Activated CD4-positive, CD25-positive, alpha-beta regulatory T cell treated with anti-CD3 and anti-CD28 coated beads, Interleukin-2, amount 50 U/mL, for 16 hours (primary cell): ENCODE measurements at places on chromosomes 4 and X.
A peak's percentile ranks its signal among the peaks of the same experiment; 100 is the strongest.

DNA sequence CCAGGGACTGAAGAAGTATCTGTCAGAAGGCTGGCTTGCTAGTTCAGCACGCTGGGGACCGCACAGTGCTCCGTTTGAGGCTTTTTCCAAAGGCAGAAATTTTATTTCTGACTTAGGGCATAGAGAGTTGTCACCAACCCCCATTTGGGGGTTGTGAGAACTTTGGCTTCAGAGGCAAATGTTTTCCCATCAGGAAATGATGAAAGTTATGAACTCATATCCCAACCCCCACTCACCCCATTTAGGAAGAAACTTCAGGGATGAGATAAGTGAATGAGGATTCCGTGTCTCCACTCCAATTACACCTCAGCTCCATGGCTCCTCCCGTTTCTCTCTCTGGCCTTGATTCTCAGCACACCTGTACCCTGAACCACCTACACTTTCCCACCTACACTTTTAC lies 4.3 kb upstream of the WDR13 start:
- DNase-seq: no peak

DNA sequence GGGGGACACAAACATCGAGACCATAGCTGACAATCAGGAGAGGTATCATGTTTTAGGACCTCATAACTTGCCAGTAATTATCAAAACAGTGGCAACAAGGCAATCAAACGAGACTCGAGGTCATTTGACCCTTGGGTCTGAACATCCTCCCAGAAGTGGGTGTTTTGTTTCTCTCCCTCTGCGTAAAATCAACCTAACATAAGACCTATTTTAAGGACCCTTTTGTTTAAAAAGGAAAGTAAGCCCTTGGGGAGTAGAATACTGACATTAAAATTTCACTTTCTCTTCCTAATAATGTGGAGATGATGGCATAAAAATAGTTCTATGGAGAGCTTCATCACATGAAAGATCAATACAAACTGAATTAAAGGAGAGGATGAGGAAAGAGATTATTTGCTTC lies 106.2 kb upstream of the PUDP start:
- DNase-seq: no peak

GRCh38 chr4:58658701-58659100 lies 1548.5 kb upstream of the IGFBP7 start:
- no peak for DNase-seq

DNA sequence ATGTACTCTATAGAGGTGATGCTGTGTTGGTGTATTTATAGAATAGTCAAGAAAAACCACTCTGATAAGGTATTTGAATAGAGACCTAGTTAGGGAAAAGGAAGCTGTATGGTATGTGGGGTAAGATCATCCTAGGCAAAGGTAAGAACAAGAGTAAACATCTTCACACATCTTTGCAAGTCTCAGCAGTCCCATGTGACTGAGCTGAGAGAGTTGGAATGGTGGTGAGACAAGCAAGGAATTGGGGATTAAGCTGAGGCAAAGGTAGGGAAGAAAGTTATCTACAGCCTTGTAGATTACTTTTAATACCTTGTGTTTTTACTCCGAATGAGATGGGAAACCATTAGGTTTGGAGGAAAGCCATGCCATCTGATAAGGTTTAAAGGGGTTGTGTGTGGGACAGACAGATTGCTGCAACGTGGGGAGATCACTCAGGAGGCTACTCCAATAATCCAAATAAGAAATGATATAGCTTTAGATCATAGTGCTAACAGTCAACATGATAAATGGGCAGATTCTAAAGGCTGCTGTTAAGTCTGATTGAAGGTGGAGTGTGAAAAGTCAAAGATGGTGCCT lies 31.7 kb upstream of the MANBA start:
- DNase-seq: no peak

GRCh38 chrX:6959006-6959405 lies 188.5 kb upstream of the STS start:
- no peak for DNase-seq

DNA sequence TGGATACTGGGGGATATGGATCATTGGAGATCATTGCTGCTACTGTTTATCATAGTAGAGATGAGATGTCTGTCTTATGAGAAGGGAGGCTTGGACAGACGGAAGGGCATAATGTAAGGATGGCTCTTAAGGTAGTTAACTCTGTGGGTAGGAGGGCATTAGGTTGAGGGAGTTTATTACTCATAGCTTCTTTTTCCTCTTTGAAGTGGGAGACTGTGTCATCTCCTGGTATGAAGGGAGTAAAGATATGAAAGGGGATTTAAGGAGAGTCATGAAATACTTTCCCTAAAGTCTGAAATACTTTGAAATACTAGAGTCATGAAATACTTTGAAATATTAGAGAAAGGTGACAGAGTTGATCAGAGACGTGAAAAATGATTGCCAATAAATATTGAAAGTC lies 255.5 kb upstream of the PITX2 start:
- DNase-seq: no peak

- DNase-seq: no peak
These were observed 73.9 kb downstream of the SYNPO2 start for GRCh38 chr4:118962540-118962939.

DNA sequence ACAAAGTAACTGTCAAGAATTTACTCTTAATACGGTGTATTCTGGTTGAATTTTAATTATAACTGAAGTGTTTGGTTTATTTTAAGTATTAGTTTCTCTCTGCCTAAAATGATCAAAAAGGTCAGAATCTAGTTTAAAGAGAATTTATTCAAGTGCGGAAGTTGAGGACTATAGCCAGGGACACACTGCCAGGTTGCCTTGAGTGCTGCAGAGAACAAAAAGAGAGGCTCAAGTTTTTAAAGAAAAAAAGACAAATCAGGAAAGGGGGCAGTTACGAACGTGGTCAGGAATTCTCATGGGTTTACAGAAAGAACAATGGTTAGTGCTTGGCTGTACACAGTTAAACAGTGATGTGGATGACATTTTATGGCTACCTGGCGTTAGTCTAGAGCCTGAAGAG lies 81.3 kb downstream of the SNX25 start:
- DNase-seq: no peak

DNA sequence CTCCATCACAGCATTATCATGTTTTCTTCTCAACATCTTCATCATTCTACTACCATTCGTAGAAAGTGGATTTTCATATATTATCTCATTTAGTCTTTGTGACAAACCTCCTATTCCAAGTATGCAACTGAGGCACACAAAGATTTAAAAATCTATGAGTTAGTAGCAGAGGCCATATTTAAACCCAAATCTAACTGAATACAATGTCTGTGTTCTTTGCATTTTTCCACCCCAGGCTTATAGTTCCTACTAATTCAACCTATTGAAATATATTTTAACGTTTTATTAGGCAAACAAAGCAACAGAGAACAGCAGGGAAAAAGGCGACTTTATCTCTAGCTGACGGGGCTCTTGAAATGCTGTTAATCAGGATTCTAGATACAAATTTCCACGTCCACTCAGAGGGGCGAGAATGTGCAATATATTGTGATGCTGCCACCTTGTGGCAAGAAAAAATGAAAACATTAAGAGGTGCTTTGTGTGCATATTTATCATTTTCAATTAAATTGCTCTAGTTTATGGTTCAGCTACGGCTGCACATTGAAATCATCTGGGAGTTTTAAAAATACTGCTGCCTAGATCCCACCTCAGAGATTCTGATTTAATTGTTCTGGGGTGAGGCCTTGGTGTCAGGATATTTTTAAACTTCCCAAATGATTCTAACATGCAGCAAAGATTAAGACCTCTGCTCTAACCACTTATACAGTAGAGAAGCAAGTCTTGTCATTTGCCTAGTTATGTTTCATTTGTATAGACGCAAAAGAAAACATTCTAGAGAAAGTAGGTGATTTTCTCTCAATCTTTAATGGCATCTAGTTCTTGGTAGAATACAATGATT lies 315.9 kb downstream of the MAPK10 start:
- no peak for DNase-seq

DNA sequence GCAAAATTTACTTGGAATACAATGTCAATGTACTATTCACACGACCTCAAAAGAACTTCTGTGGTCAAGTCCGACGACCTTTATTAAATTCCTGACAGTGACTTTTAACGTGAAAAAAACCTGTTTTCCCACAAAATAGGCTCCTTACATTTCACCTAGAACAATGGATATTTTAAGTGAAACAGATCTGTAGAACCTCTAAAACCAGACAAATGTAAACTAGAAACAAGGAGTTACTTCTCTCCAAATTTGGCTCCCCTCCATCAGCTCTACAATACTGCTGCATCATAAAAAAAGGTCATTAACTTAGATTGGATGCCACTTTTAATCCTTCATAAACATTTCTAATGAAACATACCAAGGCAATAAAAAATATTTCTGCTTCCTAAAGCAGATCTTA lies 1.2 kb downstream of the NEK1 start:
- DNase-seq: no peak

GRCh38 chrX:72461766-72462165 lies 110.9 kb downstream of the HDAC8 start:
- DNase-seq: no peak

- no peak for DNase-seq
These were observed 149.5 kb upstream of the SH3RF1 start for GRCh38 chr4:169420291-169420690.

DNA sequence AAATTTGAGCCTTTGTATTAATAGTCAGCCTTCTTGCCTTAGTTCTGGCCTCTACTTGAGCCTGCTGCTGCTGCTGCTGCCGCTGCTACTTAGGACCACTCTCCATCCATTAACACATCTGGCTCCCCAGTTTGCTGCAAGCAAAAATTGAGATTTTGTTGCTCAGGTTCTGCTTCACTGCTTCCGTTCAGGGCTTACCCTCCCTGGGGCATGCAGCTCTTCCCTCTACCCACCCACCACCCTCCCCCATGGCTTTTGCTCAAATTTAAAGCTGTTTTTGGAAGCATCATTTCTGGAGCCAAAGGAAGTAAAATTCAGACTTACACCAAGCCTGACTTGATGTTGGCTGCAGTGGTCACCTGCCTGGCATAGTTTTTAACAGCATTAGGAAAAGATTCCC lies 28.9 kb upstream of the FRMPD3 start:
- no peak for DNase-seq

DNA sequence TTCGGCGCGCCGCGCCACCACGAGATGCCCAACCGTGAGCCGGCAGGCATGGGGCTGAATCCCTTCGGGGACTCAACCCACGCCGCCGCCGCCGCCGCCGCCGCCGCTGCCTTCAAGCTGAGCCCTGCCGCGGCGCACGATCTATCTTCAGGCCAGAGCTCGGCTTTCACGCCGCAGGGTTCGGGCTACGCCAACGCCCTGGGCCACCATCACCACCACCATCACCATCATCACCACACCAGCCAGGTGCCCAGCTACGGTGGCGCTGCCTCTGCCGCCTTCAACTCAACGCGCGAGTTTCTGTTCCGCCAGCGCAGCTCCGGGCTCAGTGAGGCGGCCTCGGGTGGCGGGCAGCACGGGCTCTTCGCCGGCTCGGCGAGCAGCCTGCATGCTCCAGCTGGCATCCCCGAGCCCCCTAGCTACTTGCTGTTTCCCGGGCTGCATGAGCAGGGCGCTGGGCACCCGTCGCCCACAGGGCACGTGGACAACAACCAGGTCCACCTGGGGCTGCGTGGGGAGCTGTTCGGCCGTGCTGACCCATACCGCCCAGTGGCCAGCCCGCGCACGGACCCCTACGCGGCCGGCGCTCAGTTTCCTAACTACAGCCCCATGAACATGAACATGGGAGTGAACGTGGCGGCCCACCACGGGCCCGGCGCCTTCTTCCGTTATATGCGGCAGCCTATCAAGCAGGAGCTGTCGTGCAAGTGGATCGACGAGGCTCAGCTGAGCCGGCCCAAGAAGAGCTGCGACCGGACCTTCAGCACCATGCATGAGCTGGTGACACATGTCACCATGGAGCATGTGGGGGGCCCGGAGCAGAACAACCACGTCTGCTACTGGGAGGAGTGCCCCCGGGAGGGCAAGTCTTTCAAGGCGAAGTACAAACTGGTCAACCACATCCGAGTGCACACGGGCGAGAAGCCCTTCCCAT lies 1.1 kb downstream of the ZIC3 start:
- DNase-seq: no peak

- DNase-seq: no peak
These were observed 14.5 kb downstream of the CHRNA9 start for GRCh38 chr4:40349561-40350198.

- DNase-seq: peak; percentile 12
These were observed 24.1 kb upstream of the PBDC1 start for GRCh38 chrX:76148753-76149152.

GRCh38 chr4:13970349-13970748 lies 342.8 kb upstream of the BOD1L1 start:
- DNase-seq: no peak

DNA sequence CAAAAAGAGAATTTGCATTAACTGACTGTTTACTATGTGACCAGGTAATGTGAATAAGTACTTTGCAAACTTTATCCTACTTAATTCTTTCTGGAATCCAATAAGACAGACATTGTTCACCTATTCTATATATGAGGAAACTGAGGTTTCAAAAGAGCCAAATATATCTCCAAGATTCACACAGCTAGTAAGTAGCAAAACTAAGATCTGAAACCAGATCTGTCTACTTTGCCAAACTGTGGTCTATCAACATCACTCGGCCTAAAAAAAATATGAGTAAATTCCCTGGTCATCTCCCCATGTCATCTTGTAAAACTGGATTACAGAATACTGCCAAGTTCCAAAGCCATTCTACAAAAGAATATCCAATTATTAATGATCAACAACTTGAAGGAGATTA lies 52.8 kb downstream of the ANAPC10 start:
- DNase-seq: no peak

GRCh38 chr4:3722446-3723231 lies 43.5 kb upstream of the ADRA2C start:
- DNase-seq: no peak

GRCh38 chrX:97806238-97806637 lies 922.5 kb downstream of the RPA4 start:
- DNase-seq: no peak

DNA sequence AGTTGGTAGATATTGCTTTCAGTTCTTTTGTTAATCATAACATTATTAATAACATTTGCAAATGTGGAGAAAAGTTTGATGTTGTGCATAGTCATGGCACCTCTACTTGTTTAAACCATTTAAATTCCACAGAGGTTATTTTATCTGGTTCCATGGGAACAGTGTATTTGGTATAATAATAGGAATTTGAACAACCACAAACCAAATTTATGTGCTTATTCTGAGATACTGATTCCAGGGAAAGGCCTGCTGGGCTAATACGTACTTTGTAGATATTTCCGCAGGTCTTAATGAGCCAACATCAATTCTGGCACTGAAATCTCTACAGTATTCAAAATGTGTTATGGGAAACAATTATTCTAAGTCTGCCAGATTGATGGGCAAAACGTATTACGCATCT lies 319.0 kb downstream of the DKK2 start:
- DNase-seq: no peak

DNA sequence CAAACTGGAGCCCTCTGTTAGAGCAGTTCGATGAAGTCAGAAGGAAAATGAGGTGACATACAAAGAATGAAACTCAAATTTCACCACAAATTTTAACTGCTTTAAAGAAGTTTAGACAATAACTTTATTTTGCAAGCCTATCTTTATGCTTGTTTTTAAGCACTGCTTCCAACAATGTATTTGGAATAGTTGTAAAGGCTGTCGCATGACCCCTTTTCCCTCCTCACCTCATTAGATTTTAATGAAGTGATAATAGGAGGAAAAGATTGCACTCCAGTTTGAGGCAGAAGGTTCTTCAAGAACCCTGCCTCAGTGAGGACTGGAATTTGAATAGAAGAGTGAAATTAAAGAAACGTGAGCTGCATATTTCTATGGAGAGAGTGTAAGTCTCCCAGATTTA lies 386.1 kb upstream of the NR3C2 start:
- DNase-seq: no peak
